ENCODE measurements at places on chromosomes 13 and 19.

GRCh38 chr13:109483284-109483683, 303.1 kb downstream of the IRS2 start:
- DNase-seq, result no peak

GRCh38 chr19:43584484-43584883, 8.9 kb downstream of the PINLYP start:
- DNase-seq, result no peak

- no peak for DNase-seq
Observed at GRCh38 chr19:15037586-15037985, 11.7 kb upstream of the CASP14 start.

GRCh38 chr13:113470073-113470472, 16.8 kb upstream of the ADPRHL1 start:
- DNase-seq, result no peak

- peak; percentile 21 for DNase-seq
Observed at GRCh38 chr13:46721054-46721453, 75.9 kb downstream of the ESD start.

- no peak for DNase-seq
Observed at GRCh38 chr13:24148414-24149235, 11.9 kb upstream of the SPATA13 start.

- peak; percentile 5 for DNase-seq
Observed at GRCh38 chr13:32791545-32792172, 205.4 kb downstream of the PDS5B start.

GRCh38 chr13:100521851-100522617, 66.6 kb downstream of the GGACT start:
- no peak for DNase-seq

- DNase-seq, result no peak
Observed at GRCh38 chr19:39098365-39099269, 14.4 kb downstream of the ACP7 start.

DNA sequence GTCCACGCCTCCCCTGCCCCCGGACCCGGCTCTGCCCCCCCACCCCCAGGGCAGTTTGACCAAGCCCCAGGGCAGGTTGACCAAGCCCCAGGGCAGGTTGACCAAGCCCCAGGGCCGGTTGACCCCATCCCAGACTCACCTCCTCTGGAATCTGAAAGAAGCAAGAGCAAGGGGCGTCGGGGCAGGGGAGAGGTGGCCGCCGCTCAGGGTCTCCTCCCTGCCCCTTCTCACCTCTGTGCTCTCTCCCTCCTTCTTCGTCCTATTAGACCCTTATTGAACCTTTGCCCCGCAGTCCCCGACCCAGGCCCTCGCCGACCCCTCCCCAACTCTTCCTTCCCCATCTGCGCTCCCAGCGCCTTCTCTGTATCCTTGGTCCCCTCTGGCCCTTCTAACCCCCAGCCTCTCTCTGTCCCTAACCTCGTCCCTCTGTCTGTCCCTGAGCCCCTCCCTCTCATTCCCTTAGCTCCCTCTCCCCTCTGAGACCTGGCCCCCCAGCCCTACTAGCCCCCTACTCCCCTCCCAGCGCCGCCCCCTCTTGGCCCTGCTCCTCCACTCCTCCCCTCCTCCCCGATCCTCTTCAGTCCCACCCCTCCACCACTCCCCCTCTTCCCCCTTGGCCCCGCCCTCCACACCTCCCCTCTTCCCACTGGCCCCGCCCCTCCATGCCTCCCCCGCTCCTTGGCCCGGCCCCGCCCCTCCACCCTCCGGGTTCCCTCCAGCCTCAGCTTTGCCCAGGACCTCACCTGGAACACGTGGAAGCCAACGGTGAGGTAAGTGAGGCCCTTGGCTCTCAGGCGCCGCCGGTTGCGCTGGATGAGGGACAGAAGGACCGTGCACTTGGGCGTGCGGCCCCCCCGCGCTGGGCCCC, 7.6 kb downstream of the CAPN12 start:
- DNase-seq, result peak; percentile 69

GRCh38 chr13:41682766-41683165, 225.4 kb downstream of the RGCC start:
- no peak for DNase-seq

- no peak for DNase-seq
Observed at GRCh38 chr13:110605132-110605531, 10.2 kb upstream of the NAXD start.

DNA sequence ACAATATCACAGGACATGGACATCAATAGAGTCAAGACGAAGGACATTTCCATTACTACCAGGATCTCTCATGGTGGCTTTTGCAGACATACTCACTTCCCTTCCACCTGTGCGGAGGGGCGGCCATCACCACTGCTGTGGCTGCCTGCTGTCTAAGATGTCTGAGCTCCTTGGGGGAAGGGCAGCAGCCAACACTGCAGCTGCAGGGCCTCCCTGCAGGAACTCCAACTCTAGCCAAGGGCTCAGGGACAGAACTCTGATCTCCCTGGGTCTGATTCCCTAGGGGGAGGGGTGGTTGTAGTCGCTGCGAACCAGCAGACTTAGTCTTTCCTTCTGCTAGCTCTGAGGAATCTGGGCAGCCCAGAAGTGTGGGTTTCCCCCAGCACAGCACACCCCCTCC, 78.9 kb upstream of the ANKRD10 start:
- DNase-seq, result no peak

DNA sequence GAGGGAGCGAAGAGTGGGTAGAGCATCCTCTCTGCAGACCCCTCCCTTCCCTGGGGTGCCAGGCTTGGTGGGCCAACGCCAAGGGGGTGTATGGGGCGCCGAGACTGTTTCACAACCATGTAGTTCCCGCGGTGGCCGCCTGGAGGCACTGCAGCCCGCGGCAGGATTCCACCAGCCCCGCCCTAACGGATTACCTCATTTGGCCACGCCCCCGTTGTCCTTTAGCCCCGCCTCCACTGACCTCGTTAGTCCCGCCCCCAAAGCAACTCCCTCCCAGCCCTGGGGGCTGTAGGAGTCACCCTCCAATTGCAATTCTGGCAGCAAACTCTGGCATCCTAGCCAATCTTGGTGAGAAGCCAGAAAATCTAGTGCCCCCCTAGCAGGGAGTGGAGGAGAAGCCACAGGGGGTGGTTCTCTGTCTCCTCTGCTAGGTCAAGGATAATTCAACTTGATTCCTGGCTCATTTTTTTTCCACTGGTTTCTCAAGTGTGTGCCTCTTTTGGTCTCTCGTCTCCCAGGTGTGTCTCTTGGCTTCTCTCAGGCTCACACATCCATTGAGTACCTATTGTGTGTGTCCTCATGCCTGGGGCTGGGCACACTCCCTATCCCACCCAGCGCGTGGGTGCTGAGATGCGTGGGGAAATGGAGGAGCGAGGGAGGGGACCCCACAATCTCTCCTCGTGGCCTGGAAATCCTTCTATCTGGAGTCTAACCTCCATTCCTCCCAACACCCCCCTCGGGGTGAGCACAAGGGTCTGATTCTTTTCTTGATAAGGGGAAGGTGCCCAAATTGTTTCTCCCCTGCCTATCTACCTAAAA, 2.0 kb downstream of the OLFM2 start:
- peak; percentile 72 for DNase-seq

GRCh38 chr19:49954092-49954829, 6.7 kb downstream of the SIGLEC11 start:
- no peak for DNase-seq

All from CD4-positive, alpha-beta T cell treated with Interferon gamma for 1 hour (primary cell).